Astrocyte (in vitro differentiated cells and primary cell): ENCODE measurements at places on chromosomes 2 and 18.

- no peak for DNase-seq
Observed at GRCh38 chr2:191538334-191538903, 139.5 kb upstream of the NABP1 start.

DNA sequence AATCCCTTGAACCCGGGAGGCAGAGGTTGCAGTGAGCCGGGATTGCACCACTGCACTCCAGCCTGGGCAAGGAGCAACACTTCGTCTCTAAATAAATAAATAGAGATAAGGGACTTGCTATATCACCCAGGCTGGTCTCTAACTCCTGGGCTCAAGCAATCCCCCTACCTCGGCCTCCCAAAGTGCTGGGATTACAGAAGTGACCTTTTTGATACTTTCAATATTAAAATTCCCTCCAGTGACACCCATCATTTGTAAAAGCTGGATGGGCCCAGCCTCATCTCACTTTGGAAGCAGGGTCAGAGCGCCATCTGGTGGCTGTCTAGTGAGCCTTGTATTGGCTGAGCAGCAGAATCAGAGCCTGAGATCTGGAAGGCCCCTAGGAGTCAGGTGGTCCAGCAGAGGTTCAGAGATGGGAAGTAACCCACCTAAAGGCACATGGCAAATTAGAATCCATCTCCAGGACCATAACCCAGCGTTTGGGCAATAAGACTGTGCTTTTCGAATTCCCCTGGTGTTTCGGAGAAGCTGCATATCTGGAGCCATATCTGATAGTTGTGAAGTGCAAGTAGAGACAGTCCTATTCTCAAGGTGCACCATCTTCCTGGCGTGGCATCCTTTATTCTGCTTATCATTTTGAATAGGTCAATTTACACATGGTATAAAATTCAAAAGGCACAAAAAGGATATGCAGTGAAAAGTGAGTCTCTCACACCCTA, 18.3 kb upstream of the SLC35F6 start:
- peak; percentile 39 for DNase-seq

- DNase-seq: peak; percentile 49
Observed at GRCh38 chr2:56202381-56203121, 18.8 kb downstream of the CCDC85A start.

- peak; percentile 50 for DNase-seq
Observed at GRCh38 chr2:8406271-8406670, 275.6 kb upstream of the ID2 start.

DNA sequence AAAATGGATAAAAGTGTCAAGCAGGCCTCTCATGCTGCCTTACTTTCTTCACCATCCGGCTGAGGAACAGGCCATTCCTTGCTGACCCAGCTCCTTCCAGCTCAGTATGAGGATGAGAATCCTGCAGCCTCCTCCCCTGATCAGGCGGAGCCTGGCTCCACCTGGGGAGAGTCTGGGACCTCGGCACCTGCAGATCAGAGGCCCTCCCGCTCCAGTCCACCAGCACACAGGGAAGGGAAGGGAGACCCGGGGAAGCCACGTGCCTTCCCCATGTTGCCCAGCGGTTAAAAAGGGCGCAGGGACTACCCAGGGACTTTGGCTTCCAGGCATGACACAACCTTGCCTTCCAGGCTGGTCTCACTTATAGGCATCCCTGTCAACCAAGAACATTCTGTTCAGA, 172.0 kb downstream of the NDUFA10 start:
- no peak for DNase-seq

GRCh38 chr2:200765139-200765951, 46.4 kb upstream of the BZW1 start:
- peak; percentile 96 for DNase-seq

GRCh38 chr2:95297639-95298395, 670 bp downstream of the KCNIP3 start:
- DNase-seq: no peak

GRCh38 chr2:49042488-49042887, 111.8 kb downstream of the FSHR start:
- DNase-seq: no peak

- no peak for DNase-seq
Observed at GRCh38 chr2:200496696-200497095, 13.2 kb downstream of the KCTD18 start.

GRCh38 chr18:74623047-74623816, 25.6 kb downstream of the ZNF407 start:
- no peak for DNase-seq

- DNase-seq: no peak
Observed at GRCh38 chr18:79486356-79487182, 90.8 kb downstream of the NFATC1 start.

- no peak for DNase-seq
Observed at GRCh38 chr2:208541989-208542464, 135.4 kb downstream of the PTH2R start.

DNA sequence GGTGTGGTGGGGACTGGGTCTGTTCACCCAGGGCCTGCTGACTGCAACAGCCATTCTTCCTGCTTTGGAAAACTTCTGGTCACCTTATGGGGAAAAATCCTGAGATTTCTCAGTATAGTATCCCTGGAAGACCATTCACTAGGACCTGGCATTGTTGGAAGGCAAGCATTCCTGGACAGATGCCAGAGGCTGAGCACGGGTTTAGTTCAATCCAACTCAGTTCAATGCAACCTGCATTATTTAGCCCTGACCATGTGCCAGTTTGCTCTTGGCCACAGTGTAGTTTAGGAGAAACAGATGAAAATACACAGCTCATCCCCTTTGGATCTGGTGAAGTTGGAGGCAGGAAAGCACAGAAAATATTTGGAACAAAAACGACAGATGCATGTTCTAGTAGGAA, 95.9 kb downstream of the LPIN1 start:
- DNase-seq: no peak

- DNase-seq: no peak
Observed at GRCh38 chr2:174553811-174554493, 43.7 kb downstream of the WIPF1 start.

GRCh38 chr2:36607947-36608346, 10.0 kb upstream of the FEZ2 start:
- DNase-seq: no peak

- no peak for DNase-seq
Observed at GRCh38 chr2:173961346-173961705, 3.8 kb downstream of the SP3 start.

GRCh38 chr2:164430166-164430783, 191.0 kb downstream of the GRB14 start:
- DNase-seq: peak; percentile 24

GRCh38 chr2:197998702-197999101, 194.3 kb downstream of the PLCL1 start:
- DNase-seq: no peak

- peak; percentile 26 for DNase-seq
Observed at GRCh38 chr2:158464426-158465281, 7.9 kb downstream of the PKP4 start.

DNA sequence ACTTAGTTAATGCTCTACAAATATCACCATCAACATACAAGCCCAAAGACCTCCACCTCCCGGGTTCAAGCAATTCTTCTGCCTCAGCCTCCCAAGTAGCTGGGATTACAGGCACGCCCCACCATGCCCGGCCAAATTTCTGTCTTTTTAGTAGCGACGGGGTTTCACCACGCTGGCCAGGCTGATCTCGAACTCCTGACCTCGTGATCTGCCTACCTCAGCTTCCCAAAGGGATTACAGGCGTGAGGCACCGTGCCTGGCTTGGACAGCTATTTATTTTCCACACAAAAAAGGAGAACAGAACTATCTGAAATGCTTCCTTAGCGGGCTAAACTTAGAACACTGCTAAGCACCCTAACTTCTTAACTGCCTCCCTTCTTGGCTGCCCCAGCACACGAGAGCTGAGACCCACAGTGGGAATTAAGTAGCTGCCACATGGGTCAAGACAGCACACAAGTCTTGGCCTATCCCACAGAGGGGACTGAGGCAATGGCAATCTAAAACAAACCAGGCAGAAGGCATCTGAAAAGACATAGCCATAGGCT, 24.8 kb downstream of the CYTIP start:
- DNase-seq: no peak

DNA sequence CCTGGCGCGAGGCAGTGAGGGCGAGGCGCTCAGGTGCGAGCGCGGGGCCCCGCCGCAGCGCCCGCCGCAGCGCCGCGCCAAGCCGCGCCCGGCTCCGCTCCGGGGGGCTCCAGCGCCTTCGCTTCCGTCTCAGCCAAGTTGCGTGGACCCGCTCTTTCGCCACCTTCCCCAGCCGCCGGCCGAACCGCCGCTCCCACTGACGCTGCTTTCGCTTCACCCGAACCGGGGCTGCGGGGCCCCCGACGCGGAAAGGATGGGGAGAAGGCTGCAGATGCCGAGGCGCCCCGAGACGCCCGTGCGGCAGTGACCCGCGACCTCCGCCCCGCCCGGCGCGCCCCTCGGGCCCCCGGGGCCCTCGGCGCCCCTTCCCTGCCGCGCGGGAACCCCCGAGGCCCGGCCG, 328 bp upstream of the INHBB start:
- DNase-seq: no peak

DNA sequence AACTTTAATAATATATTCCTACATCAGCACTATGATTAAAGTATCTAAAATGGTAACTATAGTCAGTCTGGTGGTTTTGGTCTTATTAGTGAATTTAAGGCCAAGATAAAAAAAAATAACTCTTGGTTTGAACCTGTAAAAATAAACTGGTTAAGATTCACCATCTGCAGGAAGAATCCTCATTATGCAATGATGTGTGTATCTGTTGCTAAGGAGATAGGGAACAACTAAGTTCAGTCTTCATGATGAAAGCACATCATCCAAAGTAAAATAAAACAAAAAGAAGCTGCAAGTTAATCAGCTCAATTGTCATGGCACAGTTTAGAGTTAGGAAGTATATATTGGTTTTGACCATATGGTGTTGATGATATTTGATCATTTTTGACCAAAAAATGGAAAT, 466.0 kb downstream of the NYAP2 start:
- DNase-seq: no peak

DNA sequence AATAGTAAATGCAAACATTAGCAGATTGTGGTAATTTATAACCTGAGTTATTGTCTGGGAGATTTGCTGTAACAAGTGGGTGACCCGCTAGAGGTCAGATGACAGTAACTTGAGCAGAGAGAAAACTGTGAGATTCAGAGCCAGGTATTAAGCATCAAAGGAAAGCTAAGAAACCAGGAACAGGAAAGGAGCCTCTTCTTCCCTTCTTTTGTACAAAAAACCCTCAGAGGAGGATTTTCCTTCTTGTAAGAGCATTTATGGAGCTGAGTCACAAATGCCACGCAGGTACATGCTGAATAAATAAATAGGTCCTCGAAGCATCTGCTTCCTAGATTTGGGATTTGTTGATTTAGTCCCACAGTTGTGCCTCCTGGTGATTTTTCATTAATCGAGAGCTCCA, 146.5 kb downstream of the SH3BP4 start:
- DNase-seq: no peak

GRCh38 chr2:197556456-197556855, 40.6 kb downstream of the MOB4 start:
- no peak for DNase-seq

DNA sequence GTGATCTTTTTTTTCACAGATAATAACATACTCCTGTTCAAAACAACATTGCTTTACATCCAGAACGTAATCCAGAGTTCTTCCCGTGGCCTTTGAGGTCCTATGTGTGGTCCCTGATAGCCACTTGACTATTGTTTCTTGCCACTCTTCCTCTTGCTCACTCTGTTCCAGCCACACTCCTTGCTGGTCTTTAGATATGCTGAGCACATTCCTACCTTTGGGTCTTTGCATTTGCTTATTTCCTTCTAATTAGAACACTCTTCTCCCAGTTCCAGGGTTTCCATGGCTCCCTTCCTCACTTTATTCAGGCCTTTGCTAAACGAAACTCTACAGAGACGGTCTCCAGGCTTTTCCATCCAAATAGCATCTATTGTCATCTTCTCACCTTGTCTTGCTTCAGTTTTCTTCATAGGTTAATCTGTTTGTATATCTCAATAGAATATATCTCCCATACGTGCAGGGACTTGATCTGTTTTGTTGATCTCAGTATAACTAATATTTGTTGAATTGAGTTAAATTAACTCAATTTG, 59.9 kb downstream of the ACSL3 start:
- no peak for DNase-seq

DNA sequence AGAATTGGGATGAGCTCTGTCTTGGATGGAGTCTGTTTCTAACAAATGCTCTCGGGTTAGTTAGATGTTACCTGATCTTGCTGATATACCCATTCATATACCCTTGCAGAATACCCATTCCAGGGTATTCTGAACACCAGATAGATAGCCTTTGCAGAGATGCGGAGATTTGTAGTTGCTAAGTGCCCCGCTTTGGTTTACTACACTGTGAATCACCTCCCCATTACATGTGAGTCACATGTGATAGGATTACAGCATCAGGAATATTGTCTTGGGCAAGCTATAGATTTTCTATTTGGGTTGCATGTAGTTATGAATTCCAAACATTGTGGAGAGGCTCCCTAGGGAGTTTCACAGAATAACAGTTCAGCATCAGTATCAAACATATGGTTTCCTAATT, 3.8 kb downstream of the VSNL1 start:
- DNase-seq: peak; percentile 65

- DNase-seq: no peak
Observed at GRCh38 chr2:88199912-88200682, 30.0 kb downstream of the THNSL2 start.
